Adrenal gland (tissue), 19 donors: ENCODE measurements at places on chromosomes 2 and 18. TPM values are rescaled to one million over a fixed set of nuclear protein-coding genes. Genes with fewer than 3 reads are reported as not detected.

The SLC25A12 gene
- 22.0 TPM for polyA plus RNA-seq

The FAM124B gene
- polyA plus RNA-seq, result 0.40 TPM

DNA sequence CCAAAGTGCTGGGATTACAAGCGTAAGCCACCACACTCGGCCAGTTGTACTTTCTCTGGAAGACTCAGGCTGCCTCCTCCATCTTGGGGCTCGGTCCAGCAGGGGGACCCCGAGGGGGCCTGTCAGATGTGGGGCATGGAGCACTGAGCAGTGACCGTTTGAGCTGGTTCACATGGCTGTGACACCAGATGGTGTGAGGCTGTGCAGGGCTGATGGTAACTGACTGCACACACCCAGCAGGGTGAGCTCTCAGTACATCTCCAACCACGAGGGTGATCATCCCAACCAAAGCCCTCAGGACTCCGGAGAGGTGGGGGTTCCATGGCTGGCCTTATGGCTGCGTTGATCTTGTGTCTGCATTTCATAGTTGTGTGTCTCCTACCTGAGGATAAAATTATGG, 63.4 kb downstream of the FAM168B start:
- H3K27ac ChIP-seq, result no peak overlapping the region
- no peak overlapping the region for H3K4me3 ChIP-seq
- H3K4me1 ChIP-seq, result no peaks in the 10 kb centered on the region
- no peak for DNase-seq

- no peaks in the 10 kb centered on the region for H3K27me3 ChIP-seq
- H3K27ac ChIP-seq, result no peak overlapping the region
- H3K4me1 ChIP-seq, result no peaks in the 10 kb centered on the region
- no peaks in the 10 kb centered on the region for H3K36me3 ChIP-seq
These were observed 48.7 kb downstream of the DPP4 start for GRCh38 chr2:162025121-162025911.

DNA sequence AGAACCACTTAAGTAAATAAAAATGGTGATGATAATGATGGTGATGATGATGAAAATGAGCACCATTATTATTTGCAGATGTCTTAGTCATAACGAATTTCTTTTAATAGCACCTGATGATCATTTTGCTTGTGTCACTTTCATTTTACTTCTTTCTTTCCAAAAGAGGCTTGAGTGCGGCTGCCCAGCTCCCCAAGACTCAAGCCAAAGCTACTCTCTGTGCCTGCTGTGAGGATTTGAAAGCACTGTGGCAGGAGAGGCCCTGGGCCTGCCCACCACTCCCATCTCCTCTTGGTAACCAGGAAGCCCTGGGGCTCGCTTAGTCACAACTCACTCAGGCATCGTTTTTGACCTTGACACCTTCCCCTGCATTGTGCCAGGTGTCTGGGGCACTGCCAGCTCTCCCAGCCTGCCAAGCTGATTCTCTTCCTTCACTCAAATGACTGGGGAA, 41.2 kb downstream of the RPL37A start:
- H3K4me3 ChIP-seq, result no peak overlapping the region
- H3K27me3 ChIP-seq, result no peaks in the 10 kb centered on the region
- no peak overlapping the region for H3K27ac ChIP-seq
- no peaks in the 10 kb centered on the region for H3K36me3 ChIP-seq

DNA sequence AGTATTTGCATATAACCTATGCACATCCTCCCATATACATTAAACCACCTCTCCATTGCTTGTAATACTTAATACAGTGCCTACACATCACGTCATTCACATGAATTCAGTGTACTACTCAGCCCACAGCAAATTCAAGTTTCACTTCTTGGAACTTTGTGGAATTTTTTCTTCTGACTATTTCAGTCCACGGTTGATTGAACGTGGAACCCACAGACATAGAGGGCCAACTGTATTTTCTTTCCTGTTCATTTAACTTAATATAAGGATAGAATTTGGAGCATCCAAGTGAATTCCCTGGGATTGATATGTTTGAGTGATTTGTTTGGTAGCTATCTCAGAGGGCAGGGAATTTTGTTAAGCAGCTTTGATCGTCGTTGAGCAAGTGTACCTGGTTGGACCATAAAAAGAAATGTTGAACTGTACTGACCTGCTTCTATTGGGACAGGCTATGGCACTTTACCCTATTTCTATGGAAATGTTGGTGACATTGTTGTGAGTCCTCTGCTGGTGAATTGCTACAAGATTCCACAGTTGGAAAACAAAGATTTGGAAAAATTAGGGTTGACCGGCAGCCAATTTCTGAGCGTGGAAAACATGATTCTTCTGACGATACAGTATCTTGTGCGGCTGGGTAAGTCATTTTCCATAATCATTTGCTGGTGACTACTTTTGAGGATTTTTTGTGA, 156.6 kb downstream of the ESCO1 start:
- no peak overlapping the region for H3K4me3 ChIP-seq
- H3K27me3 ChIP-seq, result no peaks in the 10 kb centered on the region
- H3K4me1 ChIP-seq, result no peaks in the 10 kb centered on the region
- H3K36me3 ChIP-seq, result no peaks in the 10 kb centered on the region
- no peak for DNase-seq
- H3K27ac ChIP-seq, result no peak overlapping the region

DNA sequence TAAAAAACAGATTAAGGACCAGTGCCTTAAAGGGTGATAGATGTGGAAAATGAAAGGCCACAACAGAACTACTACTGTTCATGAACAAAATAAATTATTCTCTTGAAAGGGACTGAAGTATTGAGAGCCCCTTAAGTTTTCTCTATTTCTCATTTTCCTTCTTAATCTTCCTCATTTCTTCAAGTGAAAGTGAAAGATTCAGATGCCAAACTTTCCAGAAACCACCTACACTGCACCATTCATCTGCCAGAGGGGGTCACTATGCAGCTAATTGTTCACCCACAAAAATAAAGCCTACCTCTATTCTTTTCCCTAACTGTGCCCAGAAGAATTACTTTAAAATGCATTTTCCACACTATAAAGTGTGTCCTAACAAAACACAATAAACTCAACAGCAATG, 140.1 kb downstream of the NR4A2 start:
- no peaks in the 10 kb centered on the region for H3K27me3 ChIP-seq
- no peaks in the 10 kb centered on the region for H3K36me3 ChIP-seq
- H3K4me3 ChIP-seq, result no peak overlapping the region
- no peak overlapping the region for H3K27ac ChIP-seq

DNA sequence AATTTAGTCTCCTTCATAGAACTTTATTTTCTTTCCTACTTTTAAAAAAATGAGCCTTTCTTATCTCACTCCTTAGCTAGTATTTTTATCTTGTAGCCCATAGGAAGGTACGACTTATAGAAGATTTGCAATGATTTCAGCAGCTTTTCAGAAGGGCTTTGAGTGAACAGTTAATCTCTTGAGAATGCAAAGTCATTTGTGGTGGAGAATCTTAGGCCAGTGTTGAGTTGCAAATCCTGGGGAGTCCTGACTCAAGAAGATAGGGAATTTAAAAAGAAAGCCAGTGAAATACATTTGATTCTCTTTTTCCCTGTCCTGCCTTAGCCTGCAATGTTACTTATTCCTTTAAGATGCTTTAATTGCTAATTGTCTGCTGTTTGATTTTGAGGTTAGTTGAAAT, 33.6 kb downstream of the LYPD6 start:
- H3K4me3 ChIP-seq, result no peak overlapping the region
- H3K36me3 ChIP-seq, result no peaks in the 10 kb centered on the region
- no peaks in the 10 kb centered on the region for H3K27me3 ChIP-seq
- H3K27ac ChIP-seq, result no peak overlapping the region
- no peaks in the 10 kb centered on the region for H3K4me1 ChIP-seq
- no peak for DNase-seq

DNA sequence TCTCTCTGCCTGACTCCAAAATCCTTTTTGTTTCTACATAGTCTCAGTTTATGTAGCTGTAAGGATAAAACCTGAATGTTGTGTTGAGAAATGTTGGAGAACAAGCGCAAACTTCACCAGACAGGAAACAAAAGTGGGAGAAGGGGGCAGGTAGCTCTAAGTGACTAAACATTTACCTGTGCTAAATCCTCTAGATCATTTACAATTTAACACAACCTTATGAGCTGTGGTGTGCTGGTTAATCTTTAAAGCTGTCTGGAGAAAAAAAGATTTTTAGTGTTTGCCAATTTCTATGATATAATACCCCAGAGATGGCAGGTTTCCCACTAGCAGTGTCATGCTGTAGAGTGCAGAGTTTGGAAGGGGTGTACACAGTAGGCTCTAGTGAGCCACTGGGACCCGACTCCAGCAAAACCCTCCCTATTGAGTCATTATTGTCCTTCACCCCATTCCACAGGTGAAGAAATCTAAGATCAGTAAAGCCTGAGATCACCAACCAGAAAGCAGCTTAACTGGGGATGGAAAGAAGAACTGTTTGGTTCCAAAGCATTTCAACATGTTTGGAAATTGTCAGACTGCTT, 992.0 kb downstream of the DCDC2C start:
- H3K36me3 ChIP-seq, result no peaks in the 10 kb centered on the region
- no peak overlapping the region for H3K4me3 ChIP-seq
- H3K4me1 ChIP-seq, result no peaks in the 10 kb centered on the region
- H3K27ac ChIP-seq, result no peak overlapping the region

- no peak overlapping the region for H3K27ac ChIP-seq
- no peaks in the 10 kb centered on the region for H3K27me3 ChIP-seq
These were observed 70.8 kb downstream of the SPRED2 start for GRCh38 chr2:65361623-65362022.

DNA sequence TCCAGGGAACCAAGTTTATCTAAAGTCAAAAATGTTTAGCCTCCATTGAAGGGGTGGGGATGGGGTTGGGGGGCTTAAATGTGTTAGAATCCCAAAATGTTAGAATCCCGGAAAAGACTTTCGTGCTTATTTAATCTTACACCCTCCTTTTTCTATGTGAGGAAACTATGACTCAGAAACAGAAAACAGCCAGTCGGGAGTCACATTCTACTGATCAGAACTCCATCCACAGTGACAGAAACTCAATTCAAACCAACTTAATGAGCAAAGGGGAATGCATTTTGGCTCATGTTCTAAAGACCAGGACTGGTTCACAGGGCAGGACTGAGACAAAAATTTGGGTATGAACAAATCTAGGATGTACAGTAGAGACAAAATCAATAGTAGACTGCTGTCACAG, 31.9 kb upstream of the AFTPH start:
- no peak overlapping the region for H3K4me3 ChIP-seq
- no peak overlapping the region for H3K27ac ChIP-seq
- H3K27me3 ChIP-seq, result no peaks in the 10 kb centered on the region
- H3K36me3 ChIP-seq, result no peaks in the 10 kb centered on the region
- no peak for DNase-seq
- peaks cover 5% of the 10 kb centered on the region for H3K4me1 ChIP-seq

GRCh38 chr2:208985644-208986043, 438.2 kb upstream of the MAP2 start:
- DNase-seq, result no peak
- H3K27me3 ChIP-seq, result no peaks in the 10 kb centered on the region
- H3K4me1 ChIP-seq, result peaks cover 4% of the 10 kb centered on the region
- no peak overlapping the region for H3K4me3 ChIP-seq
- H3K36me3 ChIP-seq, result no peaks in the 10 kb centered on the region

GRCh38 chr2:212181646-212182045, 357.0 kb downstream of the ERBB4 start:
- H3K36me3 ChIP-seq, result no peaks in the 10 kb centered on the region
- H3K4me3 ChIP-seq, result no peak overlapping the region
- no peak for DNase-seq

DNA sequence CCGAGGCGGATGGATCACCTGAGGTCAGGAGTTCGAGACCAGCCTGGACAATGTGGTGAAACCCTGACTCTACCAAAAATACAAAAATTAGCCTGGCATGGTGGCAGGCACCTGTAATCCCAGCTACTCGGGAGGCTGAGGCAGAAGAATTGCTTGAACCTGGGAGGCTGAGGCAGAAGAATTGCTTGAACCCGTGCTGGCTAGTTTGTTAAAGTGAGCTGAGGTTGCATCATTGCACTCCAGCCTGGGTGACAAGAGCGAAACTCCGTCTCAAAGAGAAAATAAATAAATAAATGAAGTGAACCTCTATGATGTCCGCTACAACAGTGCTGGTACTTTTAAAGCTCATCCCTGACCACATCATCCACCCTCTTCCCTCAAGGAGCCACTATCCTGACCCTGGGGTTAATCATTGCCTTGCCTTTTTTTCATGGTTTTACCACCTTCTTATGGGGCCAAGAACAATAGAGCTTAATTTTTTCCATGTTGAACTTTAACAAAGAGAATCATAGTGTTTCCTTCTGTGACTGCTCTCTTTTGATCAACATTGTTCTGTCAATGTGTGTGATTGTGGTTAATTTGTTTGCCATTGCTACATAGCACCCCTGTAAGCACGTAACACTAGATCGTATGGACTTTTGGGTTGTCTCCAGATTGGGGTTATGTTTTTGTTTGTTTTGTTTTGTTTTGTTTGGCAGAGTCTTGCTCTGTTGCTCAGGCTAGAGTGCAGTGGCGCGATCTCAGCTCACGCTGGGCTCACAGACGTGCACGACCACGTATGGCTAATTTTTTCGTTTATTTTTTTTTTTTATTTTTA, 17.1 kb upstream of the ATRAID start:
- H3K36me3 ChIP-seq, result no peaks in the 10 kb centered on the region
- no peak for DNase-seq
- no peaks in the 10 kb centered on the region for H3K27me3 ChIP-seq
- no peak overlapping the region for H3K27ac ChIP-seq
- no peaks in the 10 kb centered on the region for H3K4me1 ChIP-seq

DNA sequence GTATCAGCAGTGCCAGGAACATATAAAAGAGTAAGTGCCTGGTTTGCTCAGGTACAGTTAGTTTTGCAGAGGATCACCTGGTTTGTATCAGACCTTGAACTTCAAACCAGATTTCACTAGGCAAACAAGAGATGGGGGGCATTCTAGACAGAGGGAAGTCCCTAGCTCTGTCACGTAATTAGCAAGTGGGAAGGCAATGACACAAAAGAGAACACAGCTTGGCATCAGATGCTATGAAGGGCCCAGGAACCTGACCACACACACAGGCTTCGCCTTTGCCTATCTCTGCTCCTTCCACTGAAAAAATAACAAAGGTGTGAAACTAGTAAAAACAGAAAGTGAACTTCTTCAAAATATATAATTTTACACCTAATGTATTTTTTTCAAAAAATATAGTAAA, 62.6 kb downstream of the CERKL start:
- H3K4me1 ChIP-seq, result no peaks in the 10 kb centered on the region
- no peak for DNase-seq
- H3K27ac ChIP-seq, result no peak overlapping the region
- no peaks in the 10 kb centered on the region for H3K27me3 ChIP-seq
- H3K4me3 ChIP-seq, result no peak overlapping the region

GRCh38 chr2:181123798-181124231, 143.4 kb downstream of the UBE2E3 start:
- H3K4me3 ChIP-seq, result no peak overlapping the region
- no peak for DNase-seq
- no peaks in the 10 kb centered on the region for H3K4me1 ChIP-seq
- no peaks in the 10 kb centered on the region for H3K36me3 ChIP-seq
- no peaks in the 10 kb centered on the region for H3K27me3 ChIP-seq

- H3K27me3 ChIP-seq, result no peaks in the 10 kb centered on the region
- no peak overlapping the region for H3K4me3 ChIP-seq
- no peaks in the 10 kb centered on the region for H3K4me1 ChIP-seq
- H3K36me3 ChIP-seq, result no peaks in the 10 kb centered on the region
- no peak for DNase-seq
These were observed 208.4 kb upstream of the CCDC150 start for GRCh38 chr2:196431076-196431475.

GRCh38 chr2:26010943-26011342, 22.9 kb upstream of the RAB10 start:
- peaks cover 13% of the 10 kb centered on the region for H3K4me1 ChIP-seq
- H3K27ac ChIP-seq, result no peak overlapping the region
- no peaks in the 10 kb centered on the region for H3K27me3 ChIP-seq
- no peak overlapping the region for H3K4me3 ChIP-seq
- H3K36me3 ChIP-seq, result no peaks in the 10 kb centered on the region
